RPMI7951 (cell line): ENCODE measurements at places on chromosomes 3 and 15.

- no peak for DNase-seq
These were observed 65.4 kb upstream of the ACAD9 start for GRCh38 chr3:128814060-128814459.

GRCh38 chr3:138367911-138368310, 19.5 kb downstream of the MRAS start:
- DNase-seq = peak; percentile 21

GRCh38 chr3:126343649-126344035, 13.6 kb downstream of the KLF15 start:
- DNase-seq = no peak

- no peak for DNase-seq
These were observed 18.0 kb downstream of the MTMR10 start for GRCh38 chr15:30973379-30973778.

DNA sequence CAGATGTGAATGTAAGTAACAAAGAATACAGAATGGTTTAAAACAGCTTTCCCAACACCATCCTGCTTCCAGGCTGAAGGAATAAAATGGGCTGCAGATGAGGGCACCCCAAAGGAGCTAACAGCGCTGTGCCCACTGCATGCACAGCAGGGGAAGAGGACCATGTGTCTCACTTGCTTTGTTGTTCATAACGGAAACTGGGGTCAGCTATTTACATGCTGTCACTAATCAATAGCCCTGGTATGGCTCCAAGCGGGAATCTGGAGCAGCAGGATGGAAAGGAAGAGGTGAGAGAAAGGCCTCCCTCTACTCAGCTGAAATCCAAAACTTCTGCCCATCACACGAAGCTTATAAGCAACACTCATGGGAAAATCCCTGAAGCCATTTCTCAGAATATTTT, 67.4 kb downstream of the TBC1D2B start:
- no peak for DNase-seq
